ENCODE measurements at places on chromosomes 6 and 20.

- DNase-seq: no peak
Observed at GRCh38 chr20:48603819-48604405, 223.9 kb downstream of the PREX1 start.

- no peak for DNase-seq
Observed at GRCh38 chr20:40262219-40262618, 426.8 kb downstream of the MAFB start.

GRCh38 chr20:59376109-59376841, 75.9 kb downstream of the EDN3 start:
- no peak for DNase-seq

DNA sequence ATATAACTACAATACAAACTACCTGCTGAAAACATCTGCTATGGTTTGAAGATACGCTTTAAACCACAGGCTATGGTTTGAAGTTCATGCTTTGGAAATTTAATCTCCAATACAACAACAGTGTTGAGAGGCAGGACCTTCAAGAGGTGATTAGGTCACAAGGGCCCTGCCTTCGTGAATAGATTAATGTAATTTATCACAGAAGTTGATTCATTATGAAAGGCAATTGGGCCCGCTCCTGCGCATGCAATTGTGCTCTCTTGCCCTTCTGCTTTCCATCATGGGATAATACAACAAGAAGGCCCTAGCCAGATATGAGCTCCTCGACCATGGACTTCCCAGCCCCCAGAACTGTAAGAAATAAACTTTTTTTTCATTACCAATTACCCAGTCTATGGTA, 21.2 kb downstream of the REPS1 start:
- DNase-seq: no peak

- no peak for DNase-seq
Observed at GRCh38 chr6:101422811-101423210, 29.3 kb downstream of the GRIK2 start.

GRCh38 chr6:136952714-136953260, 30.7 kb downstream of the SLC35D3 start:
- no peak for DNase-seq

DNA sequence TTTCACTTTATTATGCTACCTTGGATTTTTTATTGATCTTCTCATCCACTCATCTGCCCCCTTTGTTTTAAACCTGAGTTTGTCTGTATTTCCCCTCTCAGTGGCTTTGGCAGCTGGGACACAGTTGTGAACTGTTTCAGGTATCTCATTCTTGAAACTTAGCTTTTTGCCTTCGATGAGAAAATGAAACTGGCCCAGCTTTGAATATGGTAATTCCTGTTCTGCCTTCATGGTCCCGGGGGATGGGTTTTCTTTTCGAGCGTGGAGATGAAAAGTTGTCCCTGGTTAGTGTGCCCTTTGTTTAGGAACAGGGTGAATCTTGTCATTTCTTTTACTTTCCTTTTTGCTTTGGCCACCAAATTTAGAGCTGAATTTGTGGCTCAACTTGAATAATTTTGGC, 25.6 kb downstream of the DHX35 start:
- no peak for DNase-seq

GRCh38 chr6:143741480-143741879, 63.7 kb downstream of the PHACTR2 start:
- DNase-seq: no peak

DNA sequence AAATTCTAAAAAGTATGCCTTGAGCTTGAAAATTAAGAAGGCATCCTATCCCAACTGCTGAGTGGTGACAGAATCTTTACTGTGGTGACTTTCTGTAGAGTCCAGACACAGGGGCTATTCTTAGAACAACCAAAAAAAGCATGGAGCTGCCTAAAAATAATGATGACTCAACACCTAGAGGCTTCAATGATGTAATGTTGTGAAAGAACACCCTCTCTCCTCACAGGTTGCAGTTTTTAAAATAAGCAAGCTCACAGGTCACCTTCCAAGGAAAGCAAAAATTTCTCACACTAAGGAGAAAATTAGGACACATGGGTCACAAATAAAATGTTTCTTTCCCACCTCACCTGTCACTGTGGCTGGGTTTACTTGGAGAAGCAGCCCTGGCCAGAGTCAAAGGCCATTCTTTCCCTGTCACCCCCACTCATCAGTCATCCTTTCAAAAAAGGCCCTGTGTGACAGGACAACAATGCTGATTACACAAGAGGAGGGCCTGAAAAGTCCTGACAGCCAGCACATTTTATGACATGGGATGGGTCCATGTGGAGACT, 53.5 kb downstream of the RCAN2 start:
- DNase-seq: no peak

GRCh38 chr6:130161683-130162404, 60.9 kb downstream of the SAMD3 start:
- DNase-seq: no peak

DNA sequence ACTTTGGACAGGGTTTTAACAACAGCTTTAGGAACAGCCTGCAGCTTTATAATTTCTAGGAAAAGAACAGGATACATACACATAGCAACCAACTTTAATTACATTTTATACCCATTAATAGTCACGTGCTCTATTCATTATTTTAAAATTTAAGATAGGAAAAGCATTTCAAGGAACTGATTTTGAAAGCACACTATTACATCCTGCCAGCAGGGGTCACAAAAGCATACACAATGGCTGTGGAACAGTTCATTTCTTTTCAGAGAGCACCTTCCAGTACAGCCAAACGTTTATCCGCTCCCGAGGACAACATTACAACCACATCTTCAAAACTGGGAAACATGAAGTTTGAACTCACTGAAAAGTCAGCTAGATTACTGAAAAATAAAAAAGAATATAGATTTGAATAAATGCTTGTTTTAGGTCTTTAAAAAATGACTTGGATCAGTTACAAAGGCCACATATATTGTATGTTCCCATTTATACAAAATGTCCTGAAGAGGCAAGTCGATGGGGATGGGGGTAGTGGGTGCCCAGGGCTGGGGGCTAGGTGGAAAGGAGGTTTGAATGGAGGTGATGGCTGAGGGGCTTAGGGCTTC, 104.6 kb upstream of the EXOC2 start:
- DNase-seq: no peak

- DNase-seq: no peak
Observed at GRCh38 chr20:47346172-47346571, 10.3 kb downstream of the ZMYND8 start.

GRCh38 chr20:11255860-11256259, 582.1 kb upstream of the JAG1 start:
- no peak for DNase-seq

- no peak for DNase-seq
Observed at GRCh38 chr20:7893014-7893730, 47.1 kb downstream of the HAO1 start.

GRCh38 chr6:23307516-23307915, 738.1 kb downstream of the HDGFL1 start:
- no peak for DNase-seq

GRCh38 chr6:149136273-149136912, 181.1 kb upstream of the TAB2 start:
- no peak for DNase-seq

DNA sequence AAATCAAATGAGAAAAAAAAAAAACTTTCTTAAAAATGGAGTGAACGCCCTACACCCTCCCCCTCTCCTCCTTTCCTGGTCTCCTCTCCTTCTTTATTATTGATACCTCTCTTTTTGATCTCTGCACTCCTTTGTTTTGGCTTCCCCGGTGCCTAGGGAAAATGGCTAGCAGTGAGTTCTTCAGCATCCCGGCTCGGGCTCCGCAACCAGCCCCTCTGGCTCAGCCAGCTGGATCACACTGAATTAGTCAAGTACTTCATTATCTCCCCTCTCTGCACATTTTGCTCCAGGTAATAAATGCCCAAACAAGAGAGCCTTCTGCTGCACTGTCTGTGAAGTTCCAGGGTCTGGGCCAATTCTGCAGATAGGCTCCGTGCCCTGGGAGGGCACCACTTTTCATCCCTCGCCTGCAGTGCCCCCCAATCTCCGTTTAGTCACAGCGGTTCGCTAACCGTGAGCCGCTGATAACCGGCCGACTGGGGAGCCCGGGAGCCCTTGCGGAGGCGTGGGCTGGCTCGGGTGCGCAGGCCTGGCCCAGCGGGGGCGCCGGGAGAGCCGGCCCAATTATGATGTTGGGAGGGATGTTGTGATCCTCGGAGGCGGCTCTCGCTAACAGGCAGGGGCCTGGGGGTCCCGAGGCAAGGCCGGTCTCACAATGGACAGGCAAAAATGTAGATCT, 301.9 kb downstream of the TFAP2A start:
- DNase-seq: no peak

DNA sequence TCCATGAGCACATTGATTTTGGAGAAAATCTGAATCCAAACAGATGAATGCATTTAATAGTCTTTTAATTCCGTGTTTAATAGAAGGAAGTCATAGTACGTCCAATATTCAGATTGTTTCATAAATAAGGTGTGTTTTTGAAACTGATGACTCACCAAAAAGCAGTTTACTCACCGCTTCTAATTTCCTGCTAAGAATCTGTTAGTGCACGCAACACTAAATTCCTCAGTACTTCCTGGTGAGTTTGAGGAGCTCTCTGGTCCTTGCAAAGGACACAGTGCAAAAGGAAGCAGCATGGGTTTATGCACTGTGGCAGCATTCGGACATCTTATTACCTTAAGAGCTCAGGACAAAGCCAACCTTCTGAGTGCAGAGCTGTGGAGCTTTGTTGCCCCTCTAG, 2.3 kb upstream of the ADGRF1 start:
- DNase-seq: no peak

DNA sequence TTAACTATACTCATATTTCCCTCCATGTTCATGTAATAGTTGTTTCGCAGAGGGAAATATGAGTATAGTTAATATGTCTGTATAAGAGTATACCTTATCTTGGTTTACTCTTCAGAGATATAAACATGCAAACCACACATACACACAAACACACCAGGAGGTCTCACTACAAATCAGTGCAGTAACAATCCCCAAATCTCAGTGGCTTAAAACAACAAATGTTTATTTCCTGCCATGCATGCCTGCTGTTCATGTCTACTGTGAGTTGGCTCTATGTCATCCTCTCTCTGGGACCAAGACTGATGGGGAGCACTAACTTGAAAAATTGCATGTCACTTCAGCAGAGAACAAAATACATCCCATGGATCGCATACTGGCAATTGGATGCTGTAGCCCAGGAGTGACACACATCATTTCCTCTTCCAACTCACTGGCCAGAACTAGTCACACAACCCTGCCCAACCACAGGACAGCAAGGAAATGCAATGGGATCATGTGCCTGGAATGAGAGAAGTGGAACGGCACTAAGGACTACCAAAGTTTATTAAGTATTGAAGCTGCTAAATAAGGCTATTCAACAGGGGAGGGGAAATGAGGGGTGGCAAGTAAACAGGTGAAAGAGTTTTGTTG, 89.0 kb upstream of the DTNBP1 start:
- no peak for DNase-seq

DNA sequence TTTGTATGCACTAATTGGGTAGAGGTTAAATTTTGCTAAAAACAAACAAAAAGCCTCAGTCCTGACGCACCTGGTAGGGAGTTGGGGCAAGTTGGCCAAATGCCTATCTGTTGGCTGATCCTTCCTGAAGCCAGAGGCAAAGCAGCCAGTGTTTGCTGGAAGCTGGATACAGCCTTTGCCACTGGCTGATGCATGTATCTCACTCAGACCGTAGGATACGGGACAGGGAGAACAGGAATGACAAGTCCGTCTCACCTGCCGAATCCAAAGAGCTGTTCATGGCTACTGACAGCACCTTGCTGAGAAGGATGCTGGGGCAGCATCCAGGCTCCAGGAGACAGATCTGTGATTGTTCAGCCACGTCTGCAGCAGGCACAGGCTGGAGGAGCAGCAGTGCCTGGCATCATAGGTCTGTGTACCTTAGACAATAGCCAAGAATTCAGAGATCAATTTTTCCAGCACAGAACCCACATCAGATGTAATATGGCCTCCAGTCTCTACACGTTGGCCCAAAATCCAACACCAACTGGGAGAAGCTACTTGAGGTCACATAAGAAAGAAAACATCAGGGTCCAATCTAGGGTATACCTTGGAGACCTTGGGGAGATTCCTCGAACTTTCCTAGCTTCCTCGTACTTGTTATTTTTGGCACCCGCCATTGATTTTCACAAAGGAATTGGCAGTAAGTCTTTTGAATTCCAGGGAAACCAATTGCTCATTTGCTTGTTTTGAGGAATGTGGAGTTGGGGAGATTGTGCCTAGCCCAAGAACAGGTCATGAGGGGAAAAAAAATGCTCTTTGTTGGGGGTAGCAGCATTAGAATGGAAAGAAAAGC, 108.5 kb upstream of the ARMC2 start:
- no peak for DNase-seq

- DNase-seq: no peak
Observed at GRCh38 chr6:56978530-56978929, 23.6 kb downstream of the BEND6 start.

- no peak for DNase-seq
Observed at GRCh38 chr6:75493400-75494064, at the start of gene FILIP1. Gene FILIP1 (minus strand): TSS chr6:75493800. CDS start chr6:75414972, 78,828 bp downstream.

- DNase-seq: no peak
Observed at GRCh38 chr20:59374261-59374660, 73.8 kb downstream of the EDN3 start.

GRCh38 chr6:166638573-166638964, 11.5 kb upstream of the RPS6KA2 start:
- no peak for DNase-seq

DNA sequence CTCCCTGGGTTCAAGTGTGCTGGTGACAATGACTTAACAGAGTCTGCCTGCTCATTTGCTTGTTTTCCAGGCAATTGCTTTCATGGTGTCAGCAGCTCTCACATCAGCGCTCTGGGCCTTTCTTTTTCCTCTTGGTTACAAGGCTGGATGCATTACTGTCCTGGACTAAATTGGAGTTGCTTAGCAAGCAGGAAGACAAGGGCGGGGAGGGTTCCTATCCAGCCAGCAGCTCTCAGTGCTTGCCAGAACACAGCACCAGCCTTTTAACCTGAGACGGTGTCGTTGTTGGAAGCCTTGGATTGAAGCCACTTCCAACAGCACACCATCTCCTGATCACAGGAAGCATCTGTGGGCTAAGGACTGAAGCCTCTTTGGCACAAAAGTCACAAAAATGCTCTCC, 606.9 kb downstream of the CDH26 start:
- DNase-seq: no peak

GRCh38 chr20:5848711-5849505, 98.7 kb downstream of the SHLD1 start:
- no peak for DNase-seq

DNA sequence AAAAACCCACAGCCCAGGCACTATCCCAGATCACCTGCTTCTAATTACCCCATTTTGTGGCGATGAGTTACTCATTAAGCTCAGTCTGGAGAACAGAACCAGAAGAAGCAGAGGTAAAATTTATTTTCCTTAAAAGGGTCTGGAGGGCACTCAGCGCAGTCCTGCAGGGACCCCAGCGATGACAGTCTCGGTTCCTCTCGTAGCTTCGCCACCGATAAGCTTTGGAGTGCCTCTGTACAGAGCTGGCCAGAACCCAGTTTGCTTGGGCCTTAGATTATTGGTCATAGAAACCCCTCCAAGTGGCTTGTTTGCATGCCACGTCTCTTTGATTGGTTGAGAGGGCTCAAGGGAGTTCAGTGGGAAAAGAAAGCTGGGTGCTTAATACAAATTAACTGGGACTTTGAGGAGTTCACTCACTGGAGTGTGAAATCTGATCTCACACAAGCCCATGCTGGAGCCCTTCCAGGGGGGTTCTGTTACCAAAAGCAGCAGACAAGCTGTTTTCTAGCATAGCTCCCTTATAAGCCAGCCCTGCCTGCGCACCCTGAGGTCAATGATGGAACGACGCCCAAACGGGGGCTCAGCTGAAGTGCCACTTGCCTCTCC, 158.5 kb upstream of the ARID1B start:
- no peak for DNase-seq

GRCh38 chr6:33962246-33963027, 158.6 kb upstream of the MLN start:
- no peak for DNase-seq

All from stimulated activated CD4-positive, alpha-beta T cell treated with anti-CD3 and anti-CD28 coated beads, Interleukin-1b, Interleukin-23, amount 100 ng/mL, for 1 hour (primary cell).